ENCODE measurements at places on chromosomes 3 and 15. TPM values are rescaled to one million over a fixed set of nuclear protein-coding genes. Genes with fewer than 3 reads are reported as not detected.

Gene ECE2
- total RNA-seq: not detected

Gene LRTM1
- total RNA-seq: not detected

Gene GOLGA8N
- 7.4 TPM for total RNA-seq

Gene MOBP
- total RNA-seq: not detected

Gene LRRC31
- total RNA-seq: not detected

Gene ZNF385D
- total RNA-seq: not detected

Gene UCN2
- total RNA-seq: not detected

Gene CIP2A
- total RNA-seq: 44.9 TPM

Gene RASGRF1
- total RNA-seq: not detected

Gene C15orf62
- 0.61 TPM for total RNA-seq
